ENCODE measurements at places on chromosomes 5 and 9. TPM values are rescaled to one million over a fixed set of nuclear protein-coding genes. Genes with fewer than 3 reads are reported as not detected.

TMC1 gene
- total RNA-seq = not detected

F2R gene
- total RNA-seq = 48.9 TPM

ZNF608 gene
- total RNA-seq = 28.5 TPM

ALDH1A1 gene
- 563 TPM for total RNA-seq

DNA sequence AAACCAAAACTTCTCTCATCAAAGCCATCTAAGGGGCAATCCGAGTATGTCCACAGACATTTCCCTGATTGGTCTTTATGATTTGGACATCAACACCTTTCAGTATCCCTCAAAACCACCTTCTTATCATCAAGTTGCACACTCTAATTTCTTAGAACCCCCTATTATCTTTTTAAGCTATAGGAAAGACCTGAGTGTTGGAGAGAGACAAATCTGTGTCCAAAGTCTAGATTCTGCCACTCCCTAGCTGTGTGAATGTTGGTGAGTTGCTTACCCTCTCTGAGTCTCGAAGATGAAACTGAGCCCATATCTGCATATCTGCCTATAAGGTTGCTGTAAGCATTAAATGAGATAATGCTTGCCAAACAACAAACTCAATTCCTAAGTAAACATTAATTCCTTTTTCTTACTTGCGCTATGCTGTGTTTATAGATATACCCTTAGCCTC, 159.1 kb downstream of the DOCK8 start:
- no peak for DNase-seq

GRCh38 chr9:125529589-125530515, 177.2 kb downstream of the MAPKAP1 start:
- DNase-seq = no peak

- DNase-seq = no peak
Measured at GRCh38 chr5:1536871-1537602, 13.3 kb upstream of the LPCAT1 start.

DNA sequence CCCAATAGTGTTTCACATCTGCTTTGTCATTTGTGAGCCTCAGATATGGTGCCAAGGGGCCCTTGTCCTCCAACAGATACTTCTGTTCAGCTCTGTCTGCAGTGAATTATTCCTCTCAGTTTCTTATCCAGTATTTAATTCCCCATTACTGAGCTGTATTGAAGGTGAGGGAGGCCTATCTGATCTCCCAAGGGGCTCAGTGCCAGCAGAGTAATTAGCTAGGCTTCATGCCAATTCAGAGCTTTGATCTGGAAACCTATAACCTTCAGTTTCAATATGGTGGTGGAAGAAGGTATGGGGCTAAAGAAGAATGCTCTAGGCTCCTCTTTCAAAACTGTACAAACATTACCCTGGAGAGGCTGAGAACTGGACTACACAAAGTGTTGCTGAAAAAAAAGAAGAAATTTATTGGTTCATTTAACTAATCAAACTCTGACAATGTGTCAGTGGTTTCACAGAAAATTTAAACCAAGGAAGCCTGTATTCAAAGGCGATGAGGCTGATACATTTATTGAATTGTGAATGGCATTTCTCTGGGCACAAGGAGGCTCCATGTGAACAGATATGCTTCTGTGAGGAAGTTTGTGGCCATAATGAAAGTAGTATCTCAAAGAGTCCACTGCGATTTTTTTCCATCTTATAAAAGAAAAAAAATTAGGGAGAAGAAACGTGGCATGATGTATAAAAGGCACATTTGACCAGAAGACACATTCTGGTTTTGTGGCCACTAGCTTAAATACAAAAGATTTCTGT, 397.8 kb downstream of the TLE4 start:
- DNase-seq = no peak

DNA sequence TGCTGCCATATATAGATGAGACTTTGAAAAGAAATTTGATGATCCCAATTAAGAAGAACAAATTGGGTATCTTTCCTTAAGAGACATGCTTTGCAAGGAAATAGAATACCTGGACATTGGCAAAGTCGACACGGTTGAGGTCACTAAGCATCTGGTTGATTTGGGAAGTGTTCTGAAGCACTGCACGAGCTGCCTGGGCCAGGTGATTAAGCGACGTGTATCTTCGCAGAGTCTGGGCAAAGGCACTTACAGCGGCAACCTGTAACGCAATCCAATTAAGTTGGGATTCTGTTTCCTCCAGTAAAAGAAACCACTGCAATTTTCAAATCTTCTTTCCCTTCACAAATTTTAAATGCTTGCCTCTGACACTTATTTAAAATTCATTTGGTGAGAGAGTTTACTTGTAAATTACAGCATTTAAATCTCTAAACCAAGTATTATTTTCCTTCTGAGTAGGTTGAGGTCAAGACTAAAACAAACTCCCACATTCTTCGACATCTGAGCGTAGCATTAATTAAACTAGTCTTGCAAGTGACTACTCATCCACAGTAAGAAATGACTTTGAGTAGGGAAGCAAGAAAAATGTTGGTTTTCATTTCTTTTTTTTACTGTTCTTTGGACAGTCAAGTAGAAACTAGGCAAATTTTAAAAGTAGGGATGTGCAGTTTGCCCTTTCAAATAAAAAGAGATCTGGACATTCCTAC, 262.8 kb downstream of the RFX3 start:
- DNase-seq = no peak

- no peak for DNase-seq
Measured at GRCh38 chr5:75985077-75985476, 98.1 kb upstream of the SV2C start.

DNA sequence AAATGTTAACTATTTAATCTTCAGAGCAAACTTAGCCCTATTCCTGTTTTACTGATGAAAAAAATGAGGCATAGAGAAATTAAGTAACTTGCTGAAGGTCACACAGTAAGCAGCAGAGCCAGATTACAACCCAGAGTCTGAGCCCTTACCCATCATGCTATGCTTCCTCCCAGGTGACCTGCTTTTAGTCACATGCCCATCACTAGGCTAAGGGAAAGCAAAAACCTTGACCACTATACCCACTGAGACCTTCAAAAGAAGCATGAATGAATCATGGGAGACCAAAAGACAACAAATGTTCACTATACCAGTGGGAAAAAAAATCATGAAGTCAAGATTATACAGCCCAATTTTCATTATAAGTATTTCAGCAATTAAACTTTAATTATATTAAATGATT, 5.3 kb upstream of the HAUS6 start:
- no peak for DNase-seq

All from hepatocyte (in vitro differentiated cells).